ENCODE measurements at places on chromosomes 1 and 21. TPM values are rescaled to one million over a fixed set of nuclear protein-coding genes. Genes with fewer than 3 reads are reported as not detected.

Gene MORC3
- total RNA-seq = 19.5 TPM

Gene KCND3
- total RNA-seq = not detected

Gene GUCA2B
- total RNA-seq = not detected

Gene BRINP3
- not detected for total RNA-seq

Gene SNAP47
- total RNA-seq = 25.8 TPM

DNA sequence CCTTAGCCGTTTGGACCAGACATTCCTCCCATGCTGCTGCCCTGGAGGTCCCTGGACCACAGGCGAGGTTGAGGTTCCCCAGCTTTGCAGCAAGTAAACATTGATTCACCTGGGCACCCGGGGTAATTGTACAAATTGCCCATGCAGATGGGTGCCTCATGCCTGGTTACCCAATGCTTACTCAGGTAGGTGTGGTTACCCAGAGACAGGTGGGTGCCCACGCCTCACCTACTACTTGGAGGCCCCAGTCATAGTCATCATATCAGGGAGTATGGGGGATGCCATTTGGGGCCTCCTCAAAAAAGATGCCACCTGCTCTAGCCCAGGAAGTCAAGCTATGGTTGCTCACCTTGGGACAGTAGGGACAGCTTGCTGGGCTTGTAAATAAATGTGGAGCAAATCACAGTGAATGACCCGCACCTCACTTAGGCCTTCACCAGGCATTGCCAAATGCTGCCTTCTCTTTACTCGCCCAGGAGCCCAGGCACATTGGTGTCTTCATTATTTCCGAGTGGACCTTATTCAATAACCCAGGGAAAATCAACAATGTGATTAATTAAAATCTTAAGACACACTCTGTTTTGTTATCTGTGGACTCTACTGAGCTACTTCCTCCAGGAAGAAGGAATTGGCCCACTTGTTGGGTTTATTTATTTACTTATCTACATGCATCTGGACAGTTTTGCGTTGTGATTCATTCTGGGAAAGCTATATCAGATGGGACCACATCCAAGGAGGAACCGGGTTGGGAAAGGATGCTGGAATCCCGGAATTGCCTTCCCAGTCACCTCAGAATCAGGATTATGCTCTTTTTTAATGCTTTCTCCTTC is 35.6 kb upstream of the GRHL3 start:
- H3K4me1 ChIP-seq = peaks cover 6% of the 10 kb centered on the region
- no peaks in the 10 kb centered on the region for H3K36me3 ChIP-seq
- DNase-seq = no peak
- no peak overlapping the region for H3K4me3 ChIP-seq
- no peak overlapping the region for H3K27ac ChIP-seq

DNA sequence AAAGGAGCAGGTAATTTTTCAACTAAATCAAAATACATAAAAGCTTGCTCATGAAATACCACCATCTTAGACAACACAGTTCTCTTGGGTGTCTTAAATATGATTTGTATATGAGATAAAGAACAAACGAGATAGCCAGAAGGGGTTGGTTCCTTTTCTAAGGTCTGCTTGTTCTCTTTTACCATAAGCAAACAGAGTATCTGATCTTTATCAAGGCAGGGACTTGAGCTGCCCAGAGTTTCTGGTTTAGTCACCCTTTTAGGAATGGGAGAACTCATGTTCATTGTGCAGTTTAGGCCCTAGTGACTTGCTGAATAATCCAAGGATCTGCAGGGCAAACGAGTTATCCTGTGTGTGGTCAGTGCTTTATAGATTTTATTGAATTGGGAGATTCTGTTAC is 3.0 kb upstream of the SUCO start:
- peaks cover 34% of the 10 kb centered on the region for H3K4me1 ChIP-seq
- no peaks in the 10 kb centered on the region for H3K36me3 ChIP-seq
- no peaks in the 10 kb centered on the region for H3K27me3 ChIP-seq
- H3K4me3 ChIP-seq = no peak overlapping the region

DNA sequence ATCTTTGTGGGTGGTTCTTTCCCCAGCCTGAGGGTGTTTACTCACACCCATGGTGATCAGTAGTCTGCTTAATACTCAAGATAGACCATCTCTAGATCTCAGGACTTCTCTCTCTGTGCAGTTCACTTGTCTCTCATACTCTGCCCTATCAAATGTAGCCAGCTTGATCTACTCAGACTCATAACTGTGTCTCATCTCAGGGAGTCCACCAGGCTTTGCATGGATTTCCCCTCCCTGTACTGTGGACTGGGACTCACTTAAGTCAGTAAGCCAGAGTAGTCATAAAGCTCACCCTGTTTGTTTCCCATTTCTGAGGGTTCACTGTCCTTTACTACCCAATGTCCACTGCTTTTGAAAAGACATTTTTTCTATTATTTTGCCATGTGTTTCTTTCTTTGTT is 41.8 kb downstream of the LYPLAL1 start:
- H3K4me3 ChIP-seq = no peak overlapping the region
- no peak for DNase-seq
- no peak overlapping the region for H3K27ac ChIP-seq
- no peaks in the 10 kb centered on the region for H3K27me3 ChIP-seq

DNA sequence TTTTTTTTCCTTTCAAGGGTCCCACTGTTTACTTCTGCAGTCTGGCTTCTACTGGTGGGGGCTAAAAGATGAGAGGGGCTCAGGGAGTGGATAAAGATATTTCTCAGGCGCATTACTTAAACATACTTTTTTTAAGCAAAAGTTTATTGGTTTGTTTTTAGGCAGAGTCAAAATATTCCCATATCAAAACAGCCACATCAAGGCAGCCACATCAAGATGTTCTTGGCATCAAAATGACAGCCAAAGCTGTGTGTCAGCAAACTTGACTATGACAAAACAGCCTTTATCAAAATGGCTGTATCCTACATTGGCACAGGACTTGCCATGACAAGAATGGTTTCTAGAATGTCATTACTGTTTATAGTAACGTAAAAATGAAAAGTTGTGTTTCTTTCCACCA is 22.1 kb upstream of the RASAL2 start:
- no peak overlapping the region for H3K4me3 ChIP-seq
- no peak for DNase-seq
- no peaks in the 10 kb centered on the region for H3K36me3 ChIP-seq
- no peak overlapping the region for H3K27ac ChIP-seq

GRCh38 chr1:212281590-212281989 is 3.6 kb upstream of the PPP2R5A start:
- no peak for DNase-seq
- H3K27me3 ChIP-seq = no peaks in the 10 kb centered on the region
- H3K27ac ChIP-seq = no peak overlapping the region
- peaks cover 12% of the 10 kb centered on the region for H3K4me1 ChIP-seq

DNA sequence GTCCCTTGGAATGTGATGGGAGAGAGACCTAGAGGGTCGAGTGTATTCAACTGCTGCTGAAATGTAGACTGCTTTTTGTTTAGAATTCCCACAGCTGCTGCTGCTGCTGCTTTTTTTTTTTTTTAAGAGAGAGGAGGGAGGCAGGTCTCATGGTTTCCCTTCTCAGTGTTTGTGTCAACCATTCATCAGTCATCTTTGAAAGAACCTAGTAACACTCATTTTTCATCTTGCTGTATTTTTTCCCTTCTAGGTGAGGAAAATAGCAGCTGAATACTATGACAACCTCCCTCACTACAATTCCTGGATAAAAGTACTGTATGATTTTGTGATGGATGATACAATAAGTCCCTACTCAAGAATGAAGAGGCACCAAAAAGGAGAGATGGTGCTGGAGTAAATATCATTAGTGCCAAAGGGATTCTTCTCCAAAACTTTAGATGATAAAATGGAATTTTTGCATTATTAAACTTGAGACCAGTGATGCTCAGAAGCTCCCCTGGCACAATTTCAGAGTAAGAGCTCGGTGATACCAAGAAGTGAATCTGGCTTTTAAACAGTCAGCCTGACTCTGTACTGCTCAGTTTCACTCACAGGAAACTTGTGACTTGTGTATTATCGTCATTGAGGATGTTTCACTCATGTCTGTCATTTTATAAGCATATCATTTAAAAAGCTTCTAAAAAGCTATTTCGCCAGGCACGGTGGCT is 9.2 kb downstream of the DEGS1 start:
- H3K27me3 ChIP-seq = no peaks in the 10 kb centered on the region
- no peaks in the 10 kb centered on the region for H3K36me3 ChIP-seq
- H3K4me1 ChIP-seq = peaks cover 17% of the 10 kb centered on the region
- no peak for DNase-seq
- H3K4me3 ChIP-seq = no peak overlapping the region
- no peak overlapping the region for H3K27ac ChIP-seq

- peaks cover 74% of the 10 kb centered on the region for H3K4me1 ChIP-seq
- no peaks in the 10 kb centered on the region for H3K36me3 ChIP-seq
- peak; percentile 71 for DNase-seq
- peak overlapping the region; percentile 97 for H3K27ac ChIP-seq
These were observed 1.0 kb upstream of the PIGV start for GRCh38 chr1:26786437-26787380.

DNA sequence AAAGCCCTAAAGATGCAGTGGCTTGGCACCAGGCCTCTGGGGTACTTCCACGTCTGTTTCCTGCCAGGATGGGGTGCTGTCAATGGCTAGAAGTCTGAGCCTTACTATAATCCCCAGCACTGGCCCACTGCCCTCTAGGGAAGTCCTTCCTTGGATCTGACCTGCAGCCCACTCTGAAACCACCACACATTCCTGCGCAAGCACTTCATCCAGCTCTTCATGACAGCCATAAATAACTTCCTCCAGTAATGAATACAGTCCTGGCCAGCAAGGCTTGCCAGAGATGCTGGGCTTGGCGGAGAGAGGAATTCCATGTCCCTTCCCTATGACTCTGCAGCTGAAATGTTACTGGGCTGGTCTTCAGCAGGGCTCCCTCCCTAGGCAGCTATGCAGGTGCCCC is 32.6 kb downstream of the ALPL start:
- H3K36me3 ChIP-seq = no peaks in the 10 kb centered on the region
- no peak overlapping the region for H3K27ac ChIP-seq
- DNase-seq = no peak
- H3K4me1 ChIP-seq = peaks cover 27% of the 10 kb centered on the region

DNA sequence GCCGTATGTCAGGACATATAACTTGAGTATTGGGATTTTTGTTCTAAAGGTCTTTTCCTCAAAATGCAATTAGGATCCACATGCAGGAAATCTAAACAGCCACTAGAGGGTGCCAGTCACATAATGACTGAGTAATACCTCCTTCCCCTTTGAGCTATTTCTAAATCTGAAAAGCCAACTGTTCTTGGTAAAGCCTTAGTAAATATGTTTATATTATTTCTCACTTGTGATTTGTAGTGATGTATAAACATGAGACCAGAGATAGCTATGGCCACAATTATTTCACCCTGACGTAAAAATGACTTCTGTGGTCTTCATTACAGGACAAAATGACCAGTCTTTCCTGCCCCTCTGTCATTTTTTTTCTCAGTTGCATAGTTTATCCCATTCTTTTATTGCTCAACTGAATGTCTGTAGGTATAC is 41.0 kb upstream of the DR1 start:
- H3K4me1 ChIP-seq = no peaks in the 10 kb centered on the region
- DNase-seq = peak; percentile 65
- no peak overlapping the region for H3K4me3 ChIP-seq
- no peaks in the 10 kb centered on the region for H3K27me3 ChIP-seq
- no peaks in the 10 kb centered on the region for H3K36me3 ChIP-seq
- no peak overlapping the region for H3K27ac ChIP-seq

DNA sequence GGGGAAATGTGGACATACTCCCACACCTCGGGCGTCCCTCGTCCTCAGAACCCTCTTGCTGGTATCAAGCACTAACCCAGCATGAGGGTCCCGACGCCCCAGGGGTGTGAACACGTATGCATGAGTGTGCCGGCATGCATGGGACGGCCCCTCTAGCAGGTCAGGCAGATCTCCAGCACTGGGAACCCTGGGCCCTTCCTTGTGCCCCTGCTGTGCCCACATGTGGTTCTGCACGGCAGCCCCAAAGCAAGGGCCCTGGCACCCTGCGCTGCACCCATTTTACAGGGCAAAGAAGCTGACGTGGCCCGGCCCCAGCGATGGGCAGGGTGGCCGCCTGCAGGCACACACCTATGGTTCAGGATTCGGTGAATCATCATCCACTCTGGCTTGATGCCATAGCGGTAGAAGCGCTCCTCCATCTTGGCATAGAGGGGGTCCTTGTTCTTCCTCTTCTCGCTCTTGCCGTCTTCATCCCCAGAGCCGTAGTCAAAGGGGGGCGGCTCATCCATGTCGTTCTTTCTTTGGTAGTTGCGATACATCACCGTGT is 34.2 kb downstream of the CHD5 start:
- H3K27me3 ChIP-seq = peaks cover 78% of the 10 kb centered on the region
- H3K27ac ChIP-seq = no peak overlapping the region
- no peak for DNase-seq
- no peak overlapping the region for H3K4me3 ChIP-seq
- H3K4me1 ChIP-seq = no peaks in the 10 kb centered on the region
- no peaks in the 10 kb centered on the region for H3K36me3 ChIP-seq

DNA sequence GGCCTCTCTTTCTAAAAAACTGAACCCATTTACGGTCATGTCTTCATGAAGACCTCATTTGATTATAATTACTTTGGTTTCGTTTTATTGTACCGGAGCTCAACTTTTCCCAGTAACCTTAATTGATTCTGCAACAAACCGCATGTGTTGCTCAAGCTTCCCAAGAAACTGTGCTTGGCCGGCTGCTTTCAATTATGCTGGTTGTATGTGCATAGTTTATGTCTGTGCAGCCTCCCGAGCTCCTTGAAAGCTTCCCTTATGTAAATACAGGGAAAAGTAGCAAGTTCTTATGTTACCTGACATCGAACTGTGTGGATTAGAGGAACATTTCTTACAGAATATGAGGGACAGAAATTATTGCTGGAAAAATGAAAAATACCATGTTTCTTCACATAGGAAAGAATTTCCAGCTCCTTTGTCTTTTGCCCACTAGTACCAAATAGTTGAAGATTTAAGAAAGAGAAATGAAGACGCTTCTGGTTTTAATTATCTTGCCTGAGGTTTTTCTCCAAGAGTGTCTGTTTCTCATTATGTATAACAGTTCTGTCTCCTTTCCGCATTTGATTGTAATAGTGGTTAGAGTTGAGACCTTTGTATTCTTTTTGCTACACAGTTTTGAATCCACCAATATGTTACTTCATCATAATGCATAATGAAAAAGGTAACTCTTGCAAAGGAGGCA is 2.1 kb downstream of the VCAM1 start:
- no peaks in the 10 kb centered on the region for H3K36me3 ChIP-seq
- no peak for DNase-seq
- H3K27me3 ChIP-seq = no peaks in the 10 kb centered on the region

GRCh38 chr1:150484861-150485260 is 2.4 kb upstream of the TARS2 start:
- H3K27ac ChIP-seq = peak overlapping the region; percentile 26
- H3K36me3 ChIP-seq = peaks cover 9% of the 10 kb centered on the region
- DNase-seq = peak; percentile 35
- peaks cover 30% of the 10 kb centered on the region for H3K4me1 ChIP-seq
- no peak overlapping the region for H3K4me3 ChIP-seq

DNA sequence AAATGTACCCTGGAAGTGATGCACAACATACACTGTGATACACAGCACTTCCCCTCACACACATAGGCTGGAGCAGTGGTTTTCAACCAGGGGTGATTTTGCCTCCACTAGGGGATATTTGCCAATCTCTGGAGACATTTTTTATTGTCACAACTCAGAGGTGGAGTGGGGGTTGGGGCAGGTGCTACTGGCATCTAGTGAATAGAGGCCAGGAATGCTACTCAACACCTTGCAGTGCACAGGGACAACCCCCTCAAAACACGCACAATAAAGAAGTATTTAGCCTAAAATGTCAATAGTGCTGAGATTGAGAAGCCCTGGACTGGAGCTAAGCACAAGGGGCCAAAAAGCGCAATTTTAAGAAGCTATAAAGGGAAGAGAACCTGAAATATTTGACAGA is 54.1 kb downstream of the DNAJC6 start:
- H3K36me3 ChIP-seq = no peaks in the 10 kb centered on the region
- no peak for DNase-seq
- no peak overlapping the region for H3K4me3 ChIP-seq
- H3K27me3 ChIP-seq = no peaks in the 10 kb centered on the region

All from HepG2 (cell line).